ENCODE measurements at places on chromosomes 7 and 10.

DNA sequence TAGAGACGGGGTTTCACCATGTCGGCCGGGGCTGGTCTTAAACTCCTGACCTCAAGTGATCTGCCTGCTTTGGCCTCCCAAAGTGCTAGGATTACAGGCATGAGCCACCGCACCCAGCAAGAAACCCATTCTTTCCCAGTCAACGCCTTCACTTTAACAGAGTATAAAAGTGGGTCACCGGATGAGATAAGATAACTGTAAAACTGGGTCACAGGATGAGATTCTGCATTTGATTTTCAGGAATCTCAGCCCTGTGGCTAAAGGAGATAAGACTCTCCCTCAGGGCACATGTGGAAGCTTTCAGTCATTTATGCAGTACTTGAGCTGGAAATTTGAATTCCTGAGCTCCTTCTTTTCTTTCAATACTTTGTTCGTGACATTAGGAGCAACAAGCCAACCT, 70.8 kb downstream of the LRRC17 start:
- DNase-seq: no peak

GRCh38 chr10:98380493-98381339, 34.3 kb downstream of the PYROXD2 start:
- no peak for DNase-seq

DNA sequence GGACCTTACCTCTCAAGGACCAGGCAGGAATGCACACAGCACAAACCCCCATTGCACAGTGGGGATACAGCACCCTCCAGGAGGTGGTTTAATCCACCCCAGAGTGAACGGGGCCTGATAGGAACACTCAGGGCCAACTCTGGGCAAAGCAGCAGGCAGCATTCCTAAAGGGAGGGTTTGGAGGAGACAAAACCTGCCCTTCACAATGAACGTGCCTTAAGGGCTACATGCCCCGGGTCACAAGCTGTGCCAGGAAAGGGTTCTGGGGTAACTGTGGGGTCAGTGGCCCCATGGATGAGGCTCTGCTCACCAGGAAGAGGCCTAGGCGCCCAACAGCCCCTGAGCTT, 1.1 kb downstream of the GPRIN2 start:
- DNase-seq: no peak

GRCh38 chr7:135158141-135158655, 10.3 kb downstream of the TMEM140 start:
- no peak for DNase-seq
